ENCODE measurements at places on chromosomes 6 and 20. TPM values are rescaled to one million over a fixed set of nuclear protein-coding genes. Genes with fewer than 3 reads are reported as not detected.

DNA sequence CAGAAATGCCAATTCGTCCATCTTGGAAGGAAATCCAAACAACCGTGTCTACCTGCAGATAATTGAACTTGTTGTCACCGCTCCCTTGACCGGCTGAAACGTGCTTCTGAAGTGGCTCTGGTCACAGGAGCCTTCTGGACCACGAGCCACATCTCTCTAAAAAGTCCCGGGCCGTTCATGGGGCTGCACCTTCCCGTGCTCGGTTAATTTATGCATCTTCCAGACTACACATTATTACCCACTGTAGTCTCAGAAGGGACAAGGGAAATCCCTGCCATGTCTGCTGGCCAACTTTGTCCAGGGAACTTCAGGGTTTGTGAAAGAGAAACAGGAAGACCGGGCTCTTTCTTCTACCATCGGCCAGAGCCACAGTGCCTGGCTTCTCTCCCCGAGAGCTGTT lies 63.4 kb upstream of the MPC1 start:
- H3K4me1 ChIP-seq, result no peaks in the 10 kb centered on the region
- no peak for DNase-seq
- H3K27me3 ChIP-seq, result no peaks in the 10 kb centered on the region
- H3K27ac ChIP-seq, result no peak overlapping the region
- H3K36me3 ChIP-seq, result peaks cover 32% of the 10 kb centered on the region
- no peak overlapping the region for H3K4me3 ChIP-seq

GRCh38 chr6:12941422-12941821 lies 224.9 kb downstream of the PHACTR1 start:
- no peak overlapping the region for H3K27ac ChIP-seq
- no peaks in the 10 kb centered on the region for H3K4me1 ChIP-seq
- no peaks in the 10 kb centered on the region for H3K27me3 ChIP-seq
- H3K36me3 ChIP-seq, result no peaks in the 10 kb centered on the region

DNA sequence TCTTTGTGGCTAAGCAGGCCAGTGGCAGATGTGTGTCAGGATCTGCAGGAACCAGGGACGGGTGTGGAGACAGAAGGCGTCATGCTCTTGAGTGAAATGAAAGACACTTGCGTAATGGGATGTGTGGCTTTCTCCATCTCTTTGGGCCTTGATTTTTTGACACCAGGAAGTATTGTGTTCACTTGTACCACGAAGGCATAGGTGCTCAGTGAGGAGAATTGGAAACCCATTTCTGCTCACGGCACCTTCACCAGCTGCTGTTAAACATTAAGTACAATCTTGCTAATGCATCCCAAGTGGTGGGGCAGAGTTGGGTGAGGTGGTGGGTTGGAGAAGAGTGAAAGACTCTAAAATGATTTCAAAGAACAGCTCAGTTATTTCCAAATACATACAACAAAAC lies 30.0 kb downstream of the GJA10 start:
- no peak for DNase-seq
- no peak overlapping the region for H3K4me3 ChIP-seq
- no peak overlapping the region for H3K27ac ChIP-seq
- H3K4me1 ChIP-seq, result peaks cover 24% of the 10 kb centered on the region
- peaks cover 3% of the 10 kb centered on the region for H3K36me3 ChIP-seq
- no peaks in the 10 kb centered on the region for H3K27me3 ChIP-seq

DNA sequence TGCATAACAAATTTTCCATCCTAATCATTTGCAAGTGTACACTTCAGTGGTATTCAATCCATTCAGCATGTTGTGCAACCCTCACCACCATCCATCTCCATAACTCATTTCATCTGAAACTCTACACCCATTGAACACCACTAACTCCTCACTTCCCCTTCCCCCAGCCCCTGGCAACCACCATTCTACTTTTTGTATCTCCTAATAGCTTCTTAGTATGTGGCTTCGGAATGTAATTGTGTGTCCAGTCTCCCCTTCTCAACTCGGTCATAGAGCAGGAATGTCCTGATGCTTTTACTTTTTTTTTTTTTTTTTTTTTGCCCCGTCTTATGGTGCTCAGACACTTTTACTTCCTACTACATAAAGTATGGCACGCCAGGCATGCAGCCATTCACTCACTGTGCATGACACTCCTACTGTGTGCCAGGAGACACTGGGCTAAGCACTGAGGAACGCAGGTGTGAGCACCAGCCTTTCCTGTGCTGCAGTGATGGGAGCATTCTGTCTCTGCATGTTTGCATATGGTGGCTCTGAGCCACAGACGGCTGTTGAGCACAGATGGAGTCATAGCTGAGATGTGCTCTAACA lies 15.3 kb downstream of the HCK start:
- H3K4me3 ChIP-seq, result no peak overlapping the region
- no peak for DNase-seq
- H3K4me1 ChIP-seq, result no peaks in the 10 kb centered on the region
- peaks cover 35% of the 10 kb centered on the region for H3K27me3 ChIP-seq
- H3K36me3 ChIP-seq, result no peaks in the 10 kb centered on the region

- no peaks in the 10 kb centered on the region for H3K36me3 ChIP-seq
- peaks cover 50% of the 10 kb centered on the region for H3K4me1 ChIP-seq
- peak; percentile 67 for DNase-seq
- no peaks in the 10 kb centered on the region for H3K27me3 ChIP-seq
- peak overlapping the region; percentile 85 for H3K27ac ChIP-seq
- peak overlapping the region; percentile 96 for H3K4me3 ChIP-seq
These were observed 570 bp upstream of the PLCB4 start for GRCh38 chr20:9068233-9068801.

- H3K4me1 ChIP-seq, result no peaks in the 10 kb centered on the region
- H3K36me3 ChIP-seq, result no peaks in the 10 kb centered on the region
- H3K27ac ChIP-seq, result no peak overlapping the region
- H3K27me3 ChIP-seq, result peaks cover 34% of the 10 kb centered on the region
- no peak overlapping the region for H3K4me3 ChIP-seq
These were observed 18.7 kb upstream of the LY86 start for GRCh38 chr6:6569811-6570164.

GRCh38 chr6:114690625-114691024 lies 347.8 kb upstream of the HS3ST5 start:
- H3K4me1 ChIP-seq, result no peaks in the 10 kb centered on the region
- no peaks in the 10 kb centered on the region for H3K36me3 ChIP-seq
- DNase-seq, result no peak
- no peaks in the 10 kb centered on the region for H3K27me3 ChIP-seq

DNA sequence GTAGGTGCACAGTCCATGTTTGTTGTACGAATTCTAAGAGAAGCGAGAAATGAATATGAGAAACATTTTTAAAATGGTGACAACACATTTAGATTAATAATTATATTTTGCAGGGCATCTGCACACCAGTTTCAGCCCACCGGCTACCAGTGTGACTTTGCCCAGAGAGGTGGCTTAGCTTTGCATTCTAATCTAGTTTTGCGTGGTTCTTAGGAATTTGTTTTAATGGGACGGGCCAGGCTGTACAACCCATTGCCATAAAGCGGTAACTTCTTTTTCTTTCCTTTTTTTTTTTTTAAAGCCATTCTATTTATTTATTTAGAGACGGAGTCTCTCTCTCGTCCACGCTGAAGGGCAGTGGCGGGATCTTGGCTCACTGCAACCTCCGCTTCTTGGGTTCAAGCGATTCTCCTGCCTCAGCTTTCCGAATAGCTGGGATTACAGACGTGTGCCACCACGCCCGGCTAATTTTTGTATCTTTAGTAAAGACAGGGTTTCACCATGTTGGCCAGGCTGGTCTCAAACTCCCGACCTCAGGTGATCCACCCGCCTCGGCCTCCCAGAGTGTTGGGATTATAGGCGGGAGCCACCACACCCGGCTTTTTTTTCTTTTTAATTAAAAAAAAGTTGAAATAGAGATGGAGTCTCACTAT lies 829 bp downstream of the MANBAL start:
- peak overlapping the region; percentile 75 for H3K27ac ChIP-seq
- peaks cover 22% of the 10 kb centered on the region for H3K36me3 ChIP-seq
- DNase-seq, result no peak
- H3K27me3 ChIP-seq, result peaks cover 3% of the 10 kb centered on the region

DNA sequence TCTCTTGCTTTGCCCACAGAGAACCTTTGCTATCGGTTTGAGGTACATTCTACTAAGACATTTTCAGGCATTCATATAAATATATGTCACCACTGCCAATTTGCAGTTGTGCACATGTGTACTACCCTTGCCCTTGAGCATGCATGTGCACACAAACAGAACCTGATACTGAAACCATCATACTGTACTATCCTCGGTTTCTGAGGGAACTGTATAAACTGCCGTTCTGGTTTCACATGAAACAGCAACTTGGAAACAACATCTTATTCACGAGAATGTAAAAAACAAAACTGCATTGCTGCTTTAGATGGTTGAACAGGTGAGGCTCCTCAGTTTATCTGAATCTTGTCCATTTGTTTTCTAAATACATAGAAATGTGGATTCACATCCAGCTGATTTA lies 151.2 kb upstream of the TMEM170B start:
- H3K36me3 ChIP-seq, result no peaks in the 10 kb centered on the region
- no peaks in the 10 kb centered on the region for H3K27me3 ChIP-seq
- H3K4me3 ChIP-seq, result no peak overlapping the region
- H3K4me1 ChIP-seq, result no peaks in the 10 kb centered on the region
- no peak overlapping the region for H3K27ac ChIP-seq

GRCh38 chr20:38724626-38725147 lies 401 bp downstream of the SLC32A1 start:
- H3K36me3 ChIP-seq, result peaks cover 2% of the 10 kb centered on the region
- H3K4me3 ChIP-seq, result no peak overlapping the region
- H3K4me1 ChIP-seq, result peaks cover 45% of the 10 kb centered on the region
- peaks cover 100% of the 10 kb centered on the region for H3K27me3 ChIP-seq

DNA sequence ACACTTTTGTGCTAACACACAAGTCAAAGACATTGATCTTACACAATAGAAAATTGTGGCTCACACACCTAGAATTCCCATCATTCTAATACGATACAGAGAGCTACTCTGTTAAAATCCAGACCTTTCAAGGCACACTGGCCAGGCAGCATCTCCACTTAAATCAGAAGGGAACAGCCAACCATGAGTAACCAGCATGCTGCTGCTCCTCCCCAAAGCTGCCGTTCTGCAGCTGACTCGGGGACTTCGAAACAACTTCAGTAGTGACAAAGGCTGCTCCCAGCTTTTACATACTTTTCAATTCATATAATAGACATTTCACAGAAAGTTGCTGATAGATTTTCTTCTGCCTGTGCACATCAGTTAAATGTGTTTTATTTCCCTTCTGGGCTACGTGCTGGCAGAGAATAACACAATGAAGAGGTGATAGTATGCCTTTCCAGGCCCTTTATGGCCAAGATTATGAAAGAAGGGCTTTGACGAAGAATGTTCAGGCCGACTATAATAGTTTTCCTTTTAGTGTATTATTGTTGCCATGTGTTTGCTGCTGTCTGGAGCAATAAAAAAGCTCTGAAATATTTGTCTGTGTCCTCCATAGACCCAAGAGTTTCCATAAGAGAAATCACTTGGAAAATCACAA lies 159.0 kb downstream of the GMDS start:
- DNase-seq, result no peak
- H3K4me3 ChIP-seq, result no peak overlapping the region
- H3K36me3 ChIP-seq, result peaks cover under 1% of the 10 kb centered on the region
- no peaks in the 10 kb centered on the region for H3K27me3 ChIP-seq
- peaks cover 6% of the 10 kb centered on the region for H3K4me1 ChIP-seq
- H3K27ac ChIP-seq, result no peak overlapping the region

DNA sequence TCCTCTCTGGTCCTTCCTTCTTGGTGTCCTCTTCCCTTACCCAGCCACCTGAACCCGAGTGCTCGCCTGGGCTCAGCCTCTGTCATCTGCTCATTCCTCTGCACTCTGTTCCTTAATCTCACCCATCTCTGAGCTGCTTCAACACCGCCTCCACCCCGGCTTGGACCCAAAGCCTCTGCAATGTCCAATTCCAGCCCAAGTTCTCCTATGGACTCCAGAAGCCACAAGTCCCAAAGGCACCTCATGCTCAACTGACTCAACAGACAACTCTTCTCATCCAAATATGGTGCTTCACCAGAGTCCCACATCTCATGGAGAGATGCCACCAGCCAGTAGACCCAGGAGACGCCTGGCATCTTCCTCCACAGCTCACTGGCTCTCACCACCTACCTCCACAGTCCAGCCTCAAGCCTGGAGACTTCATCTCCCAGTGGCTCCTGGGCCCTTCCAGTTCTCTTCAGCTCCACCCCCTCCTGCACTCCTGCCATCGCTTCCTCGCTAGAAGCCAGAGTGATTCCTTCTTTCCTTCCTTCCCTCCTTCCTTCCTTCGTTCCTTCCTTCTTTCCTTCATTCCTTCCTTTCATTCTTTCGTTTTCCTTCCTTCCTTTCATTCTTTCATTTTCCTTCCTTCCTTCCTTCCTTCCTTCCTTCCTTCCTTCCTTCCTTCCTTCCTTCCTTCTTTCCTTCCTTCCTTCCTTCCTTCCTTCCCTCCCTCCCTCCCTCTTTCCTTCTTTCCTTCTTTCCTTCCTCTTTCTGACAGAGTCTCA lies 40.9 kb upstream of the NNAT start:
- H3K4me1 ChIP-seq, result peaks cover 17% of the 10 kb centered on the region
- H3K27me3 ChIP-seq, result peaks cover 3% of the 10 kb centered on the region
- no peak for DNase-seq
- no peak overlapping the region for H3K4me3 ChIP-seq
- peaks cover 3% of the 10 kb centered on the region for H3K36me3 ChIP-seq

DNA sequence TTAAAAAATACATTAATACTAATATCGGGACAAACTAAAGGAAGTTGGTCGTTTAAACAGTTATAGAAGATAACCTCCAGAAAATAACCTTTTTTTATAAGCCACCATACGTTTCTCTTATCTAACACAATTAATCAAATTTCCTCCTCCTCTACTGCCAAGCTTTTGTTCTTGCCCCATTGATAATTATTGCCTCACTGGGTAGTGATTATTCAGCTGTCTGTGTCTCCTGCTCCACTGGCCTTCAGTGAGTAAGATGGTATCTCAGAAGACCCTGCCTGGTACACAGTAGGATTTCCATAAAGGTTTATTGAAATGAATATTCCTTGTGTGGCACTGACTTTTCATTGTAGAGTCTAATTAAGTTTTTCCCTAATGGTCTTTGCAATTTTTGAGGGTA lies 165.5 kb upstream of the SCGN start:
- DNase-seq, result no peak
- no peaks in the 10 kb centered on the region for H3K27me3 ChIP-seq
- peaks cover 7% of the 10 kb centered on the region for H3K4me1 ChIP-seq
- no peak overlapping the region for H3K27ac ChIP-seq

DNA sequence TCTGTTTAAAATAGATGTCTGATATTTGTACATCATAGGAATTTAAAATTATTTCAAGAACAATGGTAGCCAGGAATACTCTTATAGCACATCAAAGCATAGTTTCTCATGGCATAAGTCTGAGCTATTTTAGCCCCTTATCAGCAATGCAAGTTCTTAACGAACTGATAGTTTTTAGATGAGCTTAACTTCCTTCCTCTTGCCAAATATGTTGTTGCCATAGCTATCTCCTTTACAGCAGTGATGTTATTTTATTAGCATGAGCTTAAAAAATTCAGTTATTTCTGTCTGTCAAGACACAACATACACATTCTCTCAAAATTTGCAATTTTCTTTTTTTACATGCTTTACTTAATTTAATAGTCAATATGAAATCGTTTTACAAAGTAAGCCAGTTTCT lies 867.2 kb downstream of the PHF3 start:
- H3K27ac ChIP-seq, result no peak overlapping the region
- H3K36me3 ChIP-seq, result no peaks in the 10 kb centered on the region
- no peak overlapping the region for H3K4me3 ChIP-seq

The HDGFL1 gene
- total RNA-seq, result not detected

The BEND3 gene
- total RNA-seq, result 24.9 TPM

The TCF15 gene
- total RNA-seq, result 0.32 TPM

The PBOV1 gene
- total RNA-seq, result not detected

The TGM3 gene
- 0.43 TPM for total RNA-seq

The TDRD6 gene
- total RNA-seq, result 0.05 TPM

Measured in neural crest cell (in vitro differentiated cells).